ENCODE measurements at places on chromosomes 6 and 20. TPM values are rescaled to one million over a fixed set of nuclear protein-coding genes. Genes with fewer than 3 reads are reported as not detected.

DNA sequence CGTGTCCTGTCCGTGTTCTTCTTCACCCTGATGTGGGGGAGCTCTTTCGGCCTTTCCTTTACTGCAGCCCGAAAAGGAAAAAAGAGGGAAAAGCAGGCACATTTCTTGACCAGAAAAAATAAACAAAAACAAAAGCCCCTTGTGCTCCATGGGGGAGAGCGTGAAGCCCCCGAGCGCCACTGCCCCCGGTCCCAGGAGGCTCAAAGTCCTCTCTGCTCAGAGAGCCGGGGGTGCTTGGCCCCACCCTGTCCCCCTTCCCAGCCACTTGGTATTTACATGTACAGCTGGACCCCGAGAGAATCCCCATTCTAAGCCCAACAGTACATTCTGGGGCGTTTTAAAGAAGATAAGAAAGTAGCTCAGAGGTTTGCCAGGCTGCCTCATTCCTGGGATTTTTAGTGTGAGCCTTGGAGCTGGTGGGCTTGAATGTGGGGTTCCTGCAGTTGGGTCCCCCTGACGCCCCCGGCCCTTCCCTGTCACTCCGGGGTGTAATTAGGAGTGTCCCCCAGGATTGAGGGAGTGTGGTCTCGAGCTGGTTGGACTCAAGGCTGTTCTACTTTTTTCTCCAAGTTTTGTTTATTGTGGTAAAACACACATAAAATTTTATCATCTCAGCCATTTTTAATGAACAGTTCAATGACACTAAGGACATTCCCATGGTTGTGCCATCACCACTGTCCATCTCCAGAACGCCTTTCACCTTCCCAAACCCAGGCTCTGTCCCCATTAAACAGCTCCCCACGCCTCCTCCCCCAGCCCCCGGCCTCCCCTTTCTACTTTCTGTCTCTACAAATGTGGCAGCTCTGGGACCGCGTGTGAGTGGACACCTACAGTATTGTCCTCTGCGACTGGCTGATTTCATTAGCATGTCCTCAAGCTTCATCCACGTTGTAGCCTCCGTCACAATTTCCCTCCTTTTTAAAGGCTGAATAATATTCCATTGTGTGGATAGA lies 55.7 kb upstream of the BHLHE23 start:
- no peaks in the 10 kb centered on the region for H3K4me1 ChIP-seq
- no peak overlapping the region for H3K27ac ChIP-seq
- no peaks in the 10 kb centered on the region for H3K36me3 ChIP-seq
- DNase-seq = no peak

- H3K36me3 ChIP-seq = 0 out of 2 replicates have a peak, but pooled peaks cover 1% of the 10 kb centered on the region
- H3K4me3 ChIP-seq = no peak overlapping the region
- no peak overlapping the region for H3K27ac ChIP-seq
Measured at GRCh38 chr20:44302026-44302669, 8.9 kb downstream of the FITM2 start.

DNA sequence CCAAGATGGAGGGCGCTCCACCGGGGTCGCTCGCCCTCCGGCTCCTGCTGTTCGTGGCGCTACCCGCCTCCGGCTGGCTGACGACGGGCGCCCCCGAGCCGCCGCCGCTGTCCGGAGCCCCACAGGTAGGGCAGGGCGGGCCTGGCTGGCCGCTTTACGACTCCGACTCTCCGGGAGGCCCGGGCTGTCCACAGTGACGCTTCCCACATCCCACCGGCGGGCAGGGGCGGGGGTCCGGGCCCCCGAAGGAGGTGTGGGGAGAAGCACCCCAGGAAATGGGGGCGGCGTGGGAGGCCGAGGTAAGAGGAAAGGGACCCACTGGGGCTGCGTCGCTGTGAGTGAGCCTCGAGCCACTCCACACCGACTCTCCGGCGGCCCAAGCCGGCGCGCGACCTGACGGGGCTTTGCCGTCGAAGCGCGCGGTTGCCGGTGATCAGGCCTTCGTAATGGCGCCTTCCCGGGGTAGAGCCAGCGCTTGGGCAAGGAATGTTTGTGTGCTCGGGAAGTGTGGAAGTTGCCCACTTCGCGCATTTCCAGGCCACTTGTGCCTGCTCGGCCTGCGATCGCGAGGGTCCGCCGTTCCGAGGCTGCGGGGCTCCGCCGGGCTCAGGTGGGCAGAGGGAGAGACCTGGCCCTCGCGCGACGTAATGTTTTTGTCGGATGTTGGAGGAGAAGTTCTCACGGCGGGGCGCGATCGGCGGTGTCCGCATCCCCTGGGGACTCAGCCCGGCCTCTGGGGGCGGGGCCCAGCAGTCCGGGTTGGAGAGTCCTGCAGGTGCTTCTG lies 427 bp downstream of the GINM1 start:
- peak overlapping the region; percentile 97 for H3K4me3 ChIP-seq
- DNase-seq = peak; percentile 15
- peaks cover 3% of the 10 kb centered on the region for H3K4me1 ChIP-seq
- H3K27me3 ChIP-seq = no peaks in the 10 kb centered on the region

DNA sequence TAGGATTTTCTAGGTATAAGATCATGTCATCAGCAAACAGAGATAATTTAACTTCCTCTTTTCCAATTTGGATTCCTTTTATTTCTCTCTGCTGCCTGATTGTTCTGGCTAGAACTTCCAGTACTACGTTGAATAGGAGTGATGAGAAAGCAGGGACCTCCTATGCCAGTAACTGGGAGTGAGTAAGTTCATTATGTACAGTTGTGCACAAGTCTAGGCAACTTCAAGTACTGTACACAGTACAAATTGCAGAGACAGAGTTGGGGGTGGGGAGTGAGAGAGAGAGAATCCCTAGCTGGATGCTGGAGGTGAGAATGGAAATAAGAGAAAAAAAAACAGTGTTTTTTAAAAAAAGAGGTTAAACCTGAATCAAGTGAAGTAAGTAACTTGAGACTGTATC lies 210.2 kb downstream of the MMUT start:
- no peaks in the 10 kb centered on the region for H3K27me3 ChIP-seq
- H3K36me3 ChIP-seq = no peaks in the 10 kb centered on the region
- no peak overlapping the region for H3K27ac ChIP-seq
- DNase-seq = no peak

GRCh38 chr6:108974201-108974600 lies 120.4 kb downstream of the SESN1 start:
- DNase-seq = no peak
- no peak overlapping the region for H3K27ac ChIP-seq
- H3K27me3 ChIP-seq = no peaks in the 10 kb centered on the region
- no peak overlapping the region for H3K4me3 ChIP-seq

ZKSCAN8 gene
- 15.0 TPM for total RNA-seq

SLC23A2 gene
- 10.2 TPM for total RNA-seq
